ENCODE measurements at places on chromosomes 7 and 10.
A peak's percentile ranks its signal among the peaks of the same experiment; 100 is the strongest.

DNA sequence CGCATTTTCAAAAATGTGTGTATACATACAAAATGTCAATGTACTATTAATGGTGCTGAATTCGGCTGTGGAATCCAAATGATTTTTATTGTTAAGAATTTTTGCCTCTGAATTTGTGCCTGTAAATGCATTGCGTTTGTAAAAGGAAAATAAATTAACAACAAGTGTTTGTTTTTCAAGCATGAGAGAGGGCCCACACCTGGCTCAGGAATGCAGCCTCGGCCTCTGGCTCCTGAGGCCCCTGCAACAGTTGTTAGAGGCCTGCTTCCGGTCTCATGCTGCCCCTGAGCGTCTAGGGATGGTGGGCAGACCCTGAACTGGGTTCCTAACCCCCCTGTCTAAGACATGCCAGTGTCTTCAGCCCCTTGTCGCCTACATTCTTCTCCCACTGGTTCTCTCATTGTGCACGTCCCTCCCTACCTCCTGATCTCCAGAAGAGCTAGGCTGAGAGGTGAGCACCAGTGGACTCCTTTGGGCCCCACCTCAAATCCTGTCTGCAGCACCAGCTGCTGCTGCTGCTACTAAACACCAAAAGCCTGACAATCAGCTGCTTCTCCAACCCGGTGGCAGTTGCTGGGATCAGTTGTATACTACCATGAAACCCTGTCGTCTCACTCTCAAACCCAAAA is 1.9 kb upstream of the BTBD16 start:
- DNase-seq = no peak

- DNase-seq = no peak
Observed at GRCh38 chr7:80236681-80237080, 102.0 kb downstream of the GNAI1 start.

DNA sequence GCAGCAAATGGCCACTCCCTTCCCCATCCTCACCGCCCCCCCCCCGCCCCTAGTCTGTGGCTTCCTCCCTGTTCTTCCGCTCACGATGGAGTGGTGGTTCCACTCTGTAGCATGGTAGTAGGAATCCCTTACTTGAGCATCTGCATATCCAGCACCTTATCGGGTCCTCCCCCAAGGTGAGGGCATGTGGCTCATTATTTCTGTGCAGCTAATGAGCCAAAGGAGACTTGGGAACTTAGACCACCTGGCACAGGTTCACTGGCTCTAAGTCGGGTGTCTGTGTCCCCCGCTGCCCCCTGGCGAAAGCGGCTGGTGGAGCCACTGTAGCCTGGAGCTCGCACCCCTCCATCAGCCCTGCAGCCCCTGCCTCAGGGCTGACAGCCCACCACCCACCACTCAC is 22.8 kb upstream of the GPR26 start:
- DNase-seq = no peak

DNA sequence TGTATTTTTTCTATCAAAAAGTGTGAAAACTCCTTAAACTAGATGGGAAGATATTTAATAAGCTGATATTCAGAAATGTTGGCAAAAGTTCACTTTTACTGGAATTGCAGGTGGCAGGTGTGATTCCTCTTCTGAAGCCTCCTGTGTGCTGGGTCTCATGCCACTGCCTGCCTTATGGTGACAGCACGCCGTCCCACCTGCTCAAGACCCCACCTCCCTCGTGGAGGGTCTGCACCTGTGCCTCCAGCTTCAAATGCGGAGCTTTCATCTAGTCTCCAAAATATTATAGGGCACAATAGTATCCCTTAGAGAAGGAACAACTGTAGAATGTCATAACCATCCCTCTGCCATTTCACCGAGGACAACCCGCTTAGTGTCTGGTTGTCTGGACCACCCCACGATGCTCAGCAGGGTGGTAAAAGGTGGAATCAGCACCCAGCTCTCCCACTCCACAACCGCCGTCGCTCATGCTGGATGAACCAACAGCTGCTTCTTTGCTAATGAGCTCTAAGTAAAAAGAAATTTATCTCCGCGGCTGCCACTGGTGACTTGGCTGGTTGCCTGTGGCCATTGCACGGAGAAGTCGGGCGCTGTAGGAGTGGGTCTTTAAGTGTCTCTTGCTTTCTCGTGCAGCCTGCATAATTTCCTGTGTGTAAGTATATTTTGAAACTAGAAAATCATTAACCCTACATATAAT is 119.3 kb upstream of the TCERG1L start:
- DNase-seq = no peak

GRCh38 chr10:23405540-23405939 is 33.3 kb upstream of the OTUD1 start:
- no peak for DNase-seq

- DNase-seq = peak; percentile 85
Observed at GRCh38 chr7:5596046-5596895, 172.6 kb upstream of the TNRC18 start.

GRCh38 chr7:34133356-34133982 is 228.1 kb downstream of the BMPER start:
- DNase-seq = peak; percentile 69

DNA sequence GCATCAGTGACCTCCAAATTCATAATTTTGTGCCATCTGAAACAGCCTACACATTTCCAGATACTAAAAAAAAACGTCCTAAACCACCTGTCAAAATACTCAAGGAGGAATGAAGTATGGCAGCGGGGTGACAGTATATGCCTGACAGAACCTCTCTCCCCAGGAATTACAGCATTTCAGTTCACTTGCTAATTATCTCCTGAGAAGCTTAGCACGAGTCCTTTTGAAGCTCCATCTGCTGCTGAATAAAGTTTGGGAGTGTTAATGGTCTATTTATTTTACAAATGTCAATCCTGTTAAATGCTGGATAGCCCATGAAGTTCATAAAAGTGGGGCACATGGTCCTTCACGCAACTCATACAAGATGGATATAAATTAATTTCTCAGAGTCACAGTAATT is 29.4 kb upstream of the ANLN start:
- DNase-seq = no peak

- DNase-seq = no peak
Observed at GRCh38 chr10:131997366-131998049, 15.8 kb upstream of the BNIP3 start.

- no peak for DNase-seq
Observed at GRCh38 chr10:71633920-71634319, 85.7 kb downstream of the C10orf105 start.

GRCh38 chr7:134186027-134186426 is 58.9 kb downstream of the LRGUK start:
- DNase-seq = peak; percentile 7

DNA sequence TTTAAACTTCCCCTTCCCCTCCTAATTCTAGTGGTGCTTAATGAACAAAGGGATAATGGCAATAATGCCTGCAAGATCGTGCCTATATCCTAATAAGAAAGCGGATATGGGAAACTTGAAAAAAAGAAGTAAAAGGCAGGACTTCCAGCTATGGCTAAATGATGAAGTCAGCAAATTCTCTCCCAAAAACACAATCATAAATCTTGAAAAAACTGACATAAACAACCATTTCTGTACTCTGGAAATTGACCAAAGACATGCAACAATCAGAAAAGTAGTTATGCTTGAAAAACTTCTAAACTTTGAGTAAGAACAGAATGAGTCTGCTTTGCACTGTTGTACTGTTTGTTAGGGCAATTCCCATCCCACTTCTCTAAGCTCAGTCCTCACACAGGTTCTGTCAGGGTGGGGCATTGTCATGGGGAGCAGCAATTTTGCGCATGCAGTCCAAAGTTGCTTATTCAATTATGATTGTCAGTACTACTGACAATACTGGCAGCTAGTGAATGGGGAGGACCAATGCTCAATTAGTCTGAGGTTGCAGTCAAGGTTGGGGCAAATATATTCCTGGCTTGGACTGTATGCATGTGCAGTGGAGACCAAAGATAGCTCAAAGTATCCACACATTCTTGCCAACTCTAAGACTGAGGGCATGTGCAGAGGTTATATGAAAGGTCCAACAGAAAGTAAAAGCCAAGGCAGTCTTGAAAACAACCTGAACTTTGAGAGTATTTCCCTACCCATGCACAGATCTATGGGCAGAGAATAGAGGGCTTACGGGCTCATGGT is 34.1 kb upstream of the ARHGAP22 start:
- no peak for DNase-seq

- no peak for DNase-seq
Observed at GRCh38 chr7:139703487-139704307, 74.1 kb downstream of the HIPK2 start.

- peak; percentile 85 for DNase-seq
Observed at GRCh38 chr10:3776796-3777571, 8.0 kb downstream of the KLF6 start.

DNA sequence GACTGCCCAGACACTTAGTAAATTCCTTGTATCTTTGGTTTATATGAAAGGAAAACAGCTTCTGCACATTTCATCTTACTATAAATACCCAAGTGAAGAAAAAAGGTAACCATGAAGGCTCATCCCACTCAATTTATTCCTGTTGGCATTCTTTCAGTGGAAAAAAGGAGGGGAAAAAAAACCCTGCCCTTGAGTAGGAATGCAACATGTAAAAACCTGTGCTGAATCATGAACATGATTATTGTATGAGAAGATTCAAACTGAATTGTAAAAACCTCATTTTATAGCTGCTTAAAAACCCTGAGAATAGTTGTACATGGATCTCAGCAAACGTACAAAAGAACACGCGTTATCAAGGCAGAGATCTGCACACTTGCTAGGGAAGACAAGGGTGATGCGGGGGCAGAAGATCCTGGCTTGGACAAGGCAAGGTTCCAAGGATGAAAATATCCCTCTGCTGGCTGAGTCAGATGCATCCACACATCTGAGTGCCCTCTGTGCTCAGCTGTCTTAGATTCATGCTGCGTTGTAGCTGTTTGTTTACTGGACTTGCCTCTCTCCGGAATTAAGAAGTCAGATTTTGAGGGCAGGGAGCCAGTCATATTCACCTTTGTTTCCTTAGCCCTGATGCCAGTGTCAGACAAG is 658.2 kb downstream of the PARD3 start:
- no peak for DNase-seq

DNA sequence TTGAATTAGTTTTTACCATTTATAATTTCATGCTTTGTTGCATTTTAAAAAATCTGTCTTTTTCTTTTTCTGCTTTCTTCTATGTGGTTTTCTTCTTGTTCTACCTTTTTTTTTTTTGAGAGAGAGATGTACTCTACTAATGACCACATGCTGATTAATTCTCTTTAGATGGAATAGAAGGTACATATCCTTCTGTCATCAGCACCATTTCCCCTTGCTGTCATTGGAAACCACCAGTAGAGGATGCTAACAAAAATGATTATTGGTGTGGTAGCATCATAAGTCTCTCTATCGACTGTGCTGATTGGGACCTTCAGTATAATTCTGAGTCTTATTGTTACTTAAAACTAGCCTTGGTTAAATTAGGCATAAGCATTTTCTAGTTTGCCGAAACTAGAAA is 3.6 kb downstream of the ZEB1 start:
- no peak for DNase-seq

DNA sequence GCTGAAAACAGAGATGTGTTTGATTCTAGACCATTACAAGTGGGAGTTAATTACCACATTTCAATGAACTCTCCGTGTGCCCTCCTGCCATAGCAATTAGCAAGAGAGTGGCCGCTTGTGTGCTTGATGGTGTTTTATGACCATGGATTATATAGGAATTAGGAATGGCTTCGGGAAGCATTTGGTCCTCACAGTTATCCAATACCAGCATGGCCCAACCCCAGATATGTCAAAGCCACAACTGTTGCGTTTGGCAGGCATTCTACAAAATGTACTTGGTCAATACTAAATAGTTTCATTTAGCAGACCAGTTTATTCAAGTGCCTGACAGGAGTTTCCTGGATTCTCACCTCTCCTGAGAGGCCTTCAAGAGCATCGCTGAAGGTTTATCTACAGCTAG is 509.0 kb upstream of the GALNT17 start:
- DNase-seq = no peak

- DNase-seq = no peak
Observed at GRCh38 chr10:25972631-25973030, 38.6 kb downstream of the MYO3A start.

DNA sequence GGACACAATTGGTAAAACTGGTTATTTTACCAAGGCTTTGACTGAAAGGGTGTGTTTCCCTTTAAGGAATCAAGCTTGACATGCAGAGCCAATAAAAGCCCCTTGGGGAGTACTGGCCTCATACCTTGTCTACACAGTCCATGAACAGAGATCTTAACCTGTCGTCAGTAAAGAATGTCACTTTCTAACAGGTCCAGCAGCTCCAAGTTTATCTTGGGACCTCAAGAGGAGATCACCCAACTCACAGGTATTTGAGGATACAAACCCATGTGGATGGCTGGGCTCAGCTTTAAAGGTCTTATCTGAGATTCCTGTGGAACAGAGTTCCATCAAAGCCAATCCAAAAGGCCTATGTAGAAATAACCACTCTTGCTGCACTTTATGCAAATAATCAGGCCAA is 61.3 kb downstream of the COA1 start:
- no peak for DNase-seq

DNA sequence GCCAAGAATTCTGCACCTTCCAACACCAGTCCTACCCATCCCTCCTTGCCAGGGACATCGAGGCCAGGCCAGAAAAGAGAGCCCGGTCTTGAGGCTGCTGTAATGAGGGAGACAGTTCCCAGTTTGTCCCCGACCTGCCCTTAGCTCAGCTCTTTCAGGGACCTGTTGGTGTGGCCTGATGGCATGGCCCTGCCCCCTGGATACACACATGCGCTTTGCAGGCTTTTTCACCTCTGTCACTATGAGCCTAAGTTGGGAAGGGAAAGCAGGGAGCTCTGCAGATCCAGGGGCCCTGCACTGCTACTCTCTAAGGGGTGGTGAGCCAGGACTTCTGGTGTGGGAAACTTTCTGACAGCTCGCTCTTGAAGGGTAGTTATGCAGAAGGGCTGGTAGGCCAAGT is 2.1 kb downstream of the SCD start:
- DNase-seq = no peak

- DNase-seq = no peak
Observed at GRCh38 chr10:33196710-33197491, 137.6 kb downstream of the NRP1 start.

DNA sequence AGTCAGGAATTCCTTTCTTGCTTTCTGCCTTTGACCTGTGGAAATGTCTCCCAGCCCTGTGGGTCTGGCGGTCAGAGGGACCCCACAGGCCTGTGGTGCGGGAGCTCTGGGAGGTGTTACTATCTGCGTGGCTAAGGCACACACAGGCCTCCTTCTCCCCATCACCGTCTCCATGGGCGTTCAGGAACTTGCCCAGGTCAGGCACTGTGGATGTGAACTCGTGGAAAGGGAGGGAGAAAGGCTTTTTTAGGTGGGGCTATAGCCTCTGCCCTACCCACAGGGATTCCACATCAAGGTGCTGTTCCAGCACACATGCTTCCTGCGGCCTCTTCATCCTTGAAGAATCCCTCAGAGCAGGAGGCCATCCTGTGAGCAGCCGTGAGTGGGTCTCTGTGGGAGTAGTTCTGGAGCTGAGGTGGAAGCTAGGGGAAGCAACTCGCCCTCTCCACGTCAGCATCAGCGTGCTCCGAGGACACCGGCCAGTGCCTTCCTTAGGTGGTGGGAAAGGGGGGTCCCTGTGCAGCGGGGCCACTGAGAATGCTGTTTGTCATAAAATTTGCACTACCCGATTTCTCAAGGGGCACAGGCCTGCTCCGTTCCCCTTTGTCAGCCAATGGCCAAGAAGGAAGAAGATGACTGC is 7.5 kb upstream of the ATP6V0E2 start:
- DNase-seq = no peak

Data from fibroblast of skin of left quadriceps (primary cell).